ENCODE measurements at places on chromosomes 2 and 18. TPM values are rescaled to one million over a fixed set of nuclear protein-coding genes. Genes with fewer than 3 reads are reported as not detected.

- DNase-seq = no peak
These were observed 29.6 kb upstream of the ENOSF1 start for GRCh38 chr18:741931-742512.

Gene LONRF2
- 19.0 TPM for total RNA-seq

- DNase-seq = no peak
These were observed 259.7 kb downstream of the LNPK start for GRCh38 chr2:175742367-175742766.

Gene GRHL1
- total RNA-seq = 0.69 TPM

DNA sequence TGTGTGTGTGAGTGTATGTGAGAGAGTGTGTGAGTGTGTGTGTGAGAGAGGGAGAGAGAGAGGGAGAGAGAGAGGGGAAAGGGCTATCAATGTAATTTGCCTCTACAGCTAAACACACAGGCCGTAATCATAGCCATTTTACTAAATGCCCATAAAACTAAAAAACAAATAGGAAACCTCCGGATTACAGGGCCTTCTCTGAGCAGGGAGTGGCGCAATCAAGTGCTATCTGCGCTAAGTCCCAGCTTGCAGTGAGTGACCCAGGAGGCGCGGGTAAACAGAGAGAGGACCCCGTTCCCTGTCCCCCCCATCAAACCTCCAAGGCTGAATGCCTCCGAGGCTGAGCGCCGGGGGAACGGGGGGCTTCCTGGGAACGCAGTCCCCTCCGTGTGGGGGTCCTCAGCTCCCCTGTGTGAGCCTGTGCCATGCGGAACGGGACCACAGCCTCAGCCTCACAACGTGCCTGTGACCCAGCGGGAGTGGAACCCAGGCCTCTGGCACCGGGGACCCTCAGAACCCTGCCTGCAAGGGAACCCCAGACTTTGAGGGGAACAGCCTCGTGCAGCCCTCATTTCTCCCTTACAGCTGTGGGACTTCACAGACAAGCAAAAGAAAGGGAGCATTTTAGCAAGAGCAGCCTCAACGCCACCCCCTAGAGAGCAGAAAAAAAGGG, 54.7 kb upstream of the ID2 start:
- no peak for DNase-seq

- DNase-seq = no peak
These were observed 21.5 kb upstream of the FSHR start for GRCh38 chr2:49175831-49176230.

GRCh38 chr2:220981926-220982325, 590.2 kb downstream of the EPHA4 start:
- no peak for DNase-seq
